Breast epithelium (tissue), 4 donors: ENCODE measurements at places on chromosomes 4 and X. TPM values are rescaled to one million over a fixed set of nuclear protein-coding genes. Genes with fewer than 3 reads are reported as not detected.

Gene PLAC1
- total RNA-seq, result not detected

DNA sequence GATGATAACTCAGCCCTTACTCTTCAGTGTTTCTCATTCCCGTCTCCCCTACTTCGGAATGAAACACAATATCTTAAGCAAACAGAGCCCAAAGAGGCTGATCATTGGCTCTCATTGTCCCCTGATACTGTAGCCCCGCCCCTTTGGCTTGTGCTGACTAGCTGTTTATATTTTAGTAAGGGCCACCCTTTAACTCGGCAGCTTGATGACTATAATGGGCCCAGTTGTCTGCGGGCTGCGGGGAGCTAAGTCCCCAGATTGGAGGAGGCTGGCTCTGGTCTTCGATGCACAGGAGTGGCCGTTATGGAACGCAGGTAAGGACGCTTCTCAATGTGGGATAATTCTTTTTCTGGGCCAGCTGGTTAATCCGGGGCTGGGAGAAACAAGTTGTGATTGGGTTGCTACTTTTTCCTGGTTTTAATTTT lies at the start of gene TRIM2:
TSS of gene TRIM2 (plus strand) at position 197 of the 425 bp plus-strand sequence. CDS start at position 285, 88 bp downstream.
- H3K4me1 ChIP-seq, result no peaks in the 10 kb centered on the region
- no peaks in the 10 kb centered on the region for H3K27me3 ChIP-seq
- H3K36me3 ChIP-seq, result no peaks in the 10 kb centered on the region

- H3K4me3 ChIP-seq, result no peak overlapping the region
- no peaks in the 10 kb centered on the region for H3K4me1 ChIP-seq
- H3K36me3 ChIP-seq, result no peaks in the 10 kb centered on the region
- peak overlapping the region; percentile 81 for H3K27ac ChIP-seq
- no peak for DNase-seq
Measured at GRCh38 chr4:145860897-145861296, 77.7 kb downstream of the ZNF827 start.

- no peak overlapping the region for H3K27ac ChIP-seq
- no peak overlapping the region for H3K4me3 ChIP-seq
- no peaks in the 10 kb centered on the region for H3K27me3 ChIP-seq
- H3K36me3 ChIP-seq, result no peaks in the 10 kb centered on the region
Measured at GRCh38 chr4:20639346-20639745, 60.9 kb upstream of the PACRGL start.

GRCh38 chr4:59728496-59728895 lies 1471.6 kb upstream of the ADGRL3 start:
- no peaks in the 10 kb centered on the region for H3K4me1 ChIP-seq
- no peak overlapping the region for H3K27ac ChIP-seq
- no peak for DNase-seq
- H3K4me3 ChIP-seq, result no peak overlapping the region
- H3K36me3 ChIP-seq, result no peaks in the 10 kb centered on the region

DNA sequence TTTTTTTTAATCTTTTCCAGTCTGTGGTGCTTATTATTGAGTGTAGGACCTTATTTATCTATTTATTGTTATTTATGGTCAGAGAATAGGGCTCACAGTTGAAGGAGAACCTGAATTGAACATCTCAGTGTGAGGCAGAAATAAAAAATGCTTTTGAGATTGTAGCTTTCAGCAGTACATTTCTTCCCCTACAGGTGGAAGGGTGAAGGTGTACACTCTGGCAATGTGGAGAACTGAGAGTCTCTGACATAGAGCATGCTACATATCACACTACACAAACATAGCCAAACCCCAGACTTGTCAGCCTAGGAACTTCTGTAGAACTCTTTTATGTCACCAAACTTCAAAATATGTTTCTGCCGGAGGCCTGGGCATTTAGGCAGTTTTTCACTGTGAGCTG lies 140.2 kb downstream of the STIM2 start:
- no peak for DNase-seq
- no peaks in the 10 kb centered on the region for H3K27me3 ChIP-seq
- H3K4me1 ChIP-seq, result no peaks in the 10 kb centered on the region
- H3K36me3 ChIP-seq, result no peaks in the 10 kb centered on the region
- no peak overlapping the region for H3K4me3 ChIP-seq

- no peak overlapping the region for H3K4me3 ChIP-seq
- H3K27ac ChIP-seq, result no peak overlapping the region
- DNase-seq, result no peak
- no peaks in the 10 kb centered on the region for H3K4me1 ChIP-seq
Measured at GRCh38 chr4:138816875-138817274, 198.7 kb upstream of the NOCT start.

DNA sequence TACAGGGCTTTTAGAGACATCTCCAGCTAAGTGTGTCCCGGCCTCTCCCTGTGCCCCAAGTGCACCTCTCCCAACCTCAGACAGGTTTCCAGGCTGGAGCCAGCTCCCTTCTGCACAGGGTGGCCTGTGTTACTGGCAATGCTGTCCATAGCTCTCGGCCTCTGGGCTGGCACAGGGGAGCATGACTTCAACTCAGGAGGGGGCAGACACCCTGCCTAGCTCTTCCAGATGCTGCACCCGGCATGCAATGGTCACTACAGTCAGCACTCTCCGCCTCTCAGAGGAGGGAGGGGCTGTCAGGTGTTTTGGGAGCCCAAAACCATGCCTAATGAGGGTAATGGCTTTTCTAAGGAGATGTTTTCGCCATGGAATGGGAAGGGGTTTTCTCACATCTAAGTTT lies 2.4 kb upstream of the IRAK1 start:
- H3K27me3 ChIP-seq, result no peaks in the 10 kb centered on the region
- H3K27ac ChIP-seq, result no peak overlapping the region
- no peak overlapping the region for H3K4me3 ChIP-seq
- DNase-seq, result no peak
- H3K36me3 ChIP-seq, result no peaks in the 10 kb centered on the region
- H3K4me1 ChIP-seq, result no peaks in the 10 kb centered on the region

- no peaks in the 10 kb centered on the region for H3K27me3 ChIP-seq
- DNase-seq, result no peak
- H3K4me3 ChIP-seq, result no peak overlapping the region
- H3K36me3 ChIP-seq, result no peaks in the 10 kb centered on the region
- no peaks in the 10 kb centered on the region for H3K4me1 ChIP-seq
Measured at GRCh38 chr4:107838861-107839565, 14.3 kb downstream of the SGMS2 start.
